ENCODE measurements at places on chromosomes 4 and X. TPM values are rescaled to one million over a fixed set of nuclear protein-coding genes. Genes with fewer than 3 reads are reported as not detected.

Gene SPANXN5
- not detected for total RNA-seq

Gene TIMP1
- total RNA-seq, result 104 TPM

Gene CDX4
- total RNA-seq, result not detected

Gene EREG
- total RNA-seq, result not detected

Gene AGTR2
- not detected for total RNA-seq

Gene ERVMER34-1
- not detected for total RNA-seq

Gene ITGB1BP2
- total RNA-seq, result 4.6 TPM

Gene SLC25A31
- not detected for total RNA-seq

Gene MAOB
- not detected for total RNA-seq

Gene KLF8
- total RNA-seq, result 1.0 TPM

Gene OCIAD1
- total RNA-seq, result 99.9 TPM

Gene CXCL3
- 1.3 TPM for total RNA-seq

Gene MTM1
- total RNA-seq, result 13.2 TPM

GRCh38 chr4:54930226-54930625 lies 195.2 kb downstream of the KDR start:
- peak; percentile 99 for DNase-seq

DNA sequence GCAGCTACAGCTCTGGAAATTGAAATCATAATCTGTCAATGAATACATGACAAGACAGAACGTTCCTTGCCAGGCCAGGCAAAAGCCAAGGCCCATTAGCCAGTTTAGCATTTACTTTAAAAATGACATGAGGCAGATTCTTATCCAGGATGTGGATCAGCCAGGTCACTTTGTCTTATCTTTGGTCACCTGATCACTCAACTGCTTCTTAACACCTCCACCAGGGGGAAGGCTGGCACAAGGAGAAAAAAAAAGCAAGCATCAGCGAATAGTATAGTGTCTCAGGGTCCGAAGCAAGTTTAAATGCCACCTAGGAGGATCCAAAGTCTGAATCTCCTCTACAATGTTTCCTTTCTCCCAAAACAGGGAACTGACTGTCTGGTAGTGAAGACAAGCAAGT lies 18.8 kb downstream of the ATP1B4 start:
- peak; percentile 2 for DNase-seq

- DNase-seq, result no peak
Observed at GRCh38 chrX:139077281-139078250, 366.0 kb upstream of the FGF13 start.

GRCh38 chr4:11542952-11543351 lies 114.3 kb upstream of the HS3ST1 start:
- DNase-seq, result no peak

DNA sequence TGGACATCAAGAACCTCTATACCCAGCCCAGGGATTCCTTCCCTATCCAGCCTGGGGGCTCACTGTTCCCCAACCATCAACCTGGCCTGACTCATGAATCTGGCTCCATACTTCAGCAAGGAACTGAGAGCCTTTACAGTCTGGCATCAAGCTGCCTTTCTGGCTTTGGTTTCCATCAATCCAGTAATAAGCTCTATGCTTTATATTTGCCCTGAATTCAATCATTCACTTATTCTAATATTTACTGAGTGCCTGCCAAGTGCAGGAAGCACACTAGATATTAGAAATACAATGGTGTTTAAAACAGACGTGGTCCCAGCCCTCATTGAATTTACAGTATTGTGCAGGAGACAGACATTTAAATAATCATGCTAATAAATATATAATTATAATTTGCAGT lies 114.8 kb upstream of the PLAC1 start:
- DNase-seq, result no peak

- DNase-seq, result no peak
Observed at GRCh38 chr4:75344915-75345314, 169.3 kb downstream of the RCHY1 start.

GRCh38 chr4:80231180-80231579 lies 33.9 kb downstream of the PRDM8 start:
- no peak for DNase-seq

GRCh38 chr4:1249731-1250526 lies 999 bp upstream of the CTBP1 start:
- peak; percentile 6 for DNase-seq

GRCh38 chr4:25120146-25120940 lies 39.9 kb downstream of the SEPSECS start:
- DNase-seq, result no peak

- DNase-seq, result no peak
Observed at GRCh38 chr4:42515156-42515884, 118.0 kb downstream of the SHISA3 start.

DNA sequence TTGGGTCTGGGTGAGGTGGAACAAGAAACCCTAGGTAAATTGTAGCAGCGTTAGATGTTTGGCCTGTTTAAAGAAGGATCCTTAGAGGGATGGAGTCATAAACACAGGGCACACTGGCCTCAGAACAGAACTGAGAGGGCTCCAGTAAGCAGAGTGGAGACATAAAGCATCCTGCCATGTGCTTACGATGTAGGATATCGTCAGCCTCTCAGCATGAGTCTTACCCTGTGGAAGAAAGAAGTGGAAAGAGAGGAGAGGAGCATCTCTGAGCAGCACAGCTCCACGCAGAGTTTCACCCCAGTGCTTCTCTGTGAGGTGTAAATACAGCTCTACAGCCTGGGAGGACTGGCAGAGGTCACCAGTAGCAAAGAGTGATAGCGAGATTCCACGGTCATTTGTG lies 27.8 kb upstream of the SORBS2 start:
- no peak for DNase-seq

GRCh38 chrX:70022616-70023015 lies 27.1 kb downstream of the AWAT2 start:
- DNase-seq, result no peak

DNA sequence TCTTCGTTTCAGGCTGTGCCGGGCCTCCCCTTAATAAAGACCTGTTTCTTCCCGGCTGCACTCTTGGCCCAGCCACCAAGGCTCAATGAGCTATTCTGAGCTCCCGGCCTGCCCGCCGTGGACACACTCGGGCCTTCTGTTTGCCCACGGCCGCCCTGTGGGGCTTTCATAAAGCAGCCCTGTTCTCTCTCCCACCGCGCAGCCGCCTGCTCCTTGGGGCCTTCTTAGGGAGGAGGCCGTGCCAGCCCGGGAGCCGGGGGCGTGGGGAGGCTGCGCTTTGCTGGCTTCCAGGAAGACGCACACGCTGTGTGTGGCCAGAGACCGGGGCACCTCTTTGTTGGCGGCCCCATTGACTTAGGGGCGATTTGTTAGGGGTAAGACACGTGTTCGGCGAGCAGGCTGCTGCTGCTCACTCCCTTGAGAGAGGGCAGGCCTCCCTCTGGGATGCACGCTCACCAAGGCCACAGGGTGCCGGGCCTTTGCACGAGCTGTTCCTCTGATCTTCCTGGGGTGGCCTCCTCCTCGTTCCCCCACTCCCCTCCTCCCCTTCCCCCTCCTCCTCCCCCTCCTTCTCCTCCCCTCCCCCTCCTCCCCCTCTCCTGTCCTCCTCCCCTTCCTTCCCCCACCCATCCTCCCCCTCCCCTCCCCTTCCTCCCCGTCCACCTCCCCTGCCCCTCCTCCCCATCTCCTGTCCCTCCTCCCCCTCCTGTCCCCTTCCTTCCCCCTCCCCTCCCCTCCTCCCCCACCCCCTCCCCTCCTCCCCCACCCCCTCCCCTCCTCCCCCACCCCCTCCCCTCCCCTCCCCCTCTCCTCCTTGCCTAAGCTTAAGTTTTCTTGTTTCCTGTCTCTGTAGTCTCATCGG lies 11.3 kb downstream of the BLOC1S4 start:
- no peak for DNase-seq

DNA sequence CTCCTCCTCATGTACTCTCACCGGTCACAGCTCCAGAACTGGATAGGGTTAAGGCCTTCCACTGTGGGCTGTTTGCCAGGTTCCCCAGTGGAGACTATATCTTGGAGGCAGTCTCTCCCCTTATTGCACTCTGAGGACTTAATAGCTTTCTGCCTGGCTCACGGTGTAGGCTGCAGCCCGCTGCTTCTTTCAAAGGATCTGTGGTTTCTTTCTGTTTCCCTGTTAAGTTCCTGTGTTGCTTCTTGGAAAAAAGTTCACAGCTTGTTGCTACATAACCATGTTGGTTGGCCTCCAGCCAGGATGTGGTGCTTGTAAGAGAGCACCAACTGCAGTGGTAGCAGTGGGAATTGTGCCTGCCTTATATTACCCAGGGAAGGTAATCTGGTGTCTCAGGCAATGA lies 24.9 kb upstream of the ZDHHC15 start:
- no peak for DNase-seq

- DNase-seq, result no peak
Observed at GRCh38 chr4:170818786-170819185, 729.0 kb upstream of the AADAT start.

GRCh38 chr4:5142726-5143125 lies 91.4 kb downstream of the STK32B start:
- DNase-seq, result peak; percentile 53

DNA sequence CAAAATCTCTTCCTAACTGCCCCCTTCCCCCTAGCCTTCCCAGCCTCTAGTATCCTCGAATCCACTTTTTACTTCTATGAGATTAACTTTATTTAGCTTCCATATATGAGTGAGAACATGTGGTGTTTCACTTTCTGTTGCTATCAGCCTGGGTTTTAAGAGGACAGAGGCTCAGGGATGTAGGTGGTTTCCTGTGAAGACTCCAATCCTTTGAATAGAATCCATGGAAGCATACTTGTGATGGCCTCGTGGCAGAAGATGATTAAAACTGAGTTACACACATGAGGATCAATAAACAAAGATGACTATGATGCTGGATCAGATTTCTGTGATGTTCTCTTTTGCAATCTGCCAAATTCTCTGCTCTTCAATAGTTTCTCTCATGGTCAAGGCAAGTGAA lies 29.8 kb downstream of the CD99L2 start:
- DNase-seq, result no peak

DNA sequence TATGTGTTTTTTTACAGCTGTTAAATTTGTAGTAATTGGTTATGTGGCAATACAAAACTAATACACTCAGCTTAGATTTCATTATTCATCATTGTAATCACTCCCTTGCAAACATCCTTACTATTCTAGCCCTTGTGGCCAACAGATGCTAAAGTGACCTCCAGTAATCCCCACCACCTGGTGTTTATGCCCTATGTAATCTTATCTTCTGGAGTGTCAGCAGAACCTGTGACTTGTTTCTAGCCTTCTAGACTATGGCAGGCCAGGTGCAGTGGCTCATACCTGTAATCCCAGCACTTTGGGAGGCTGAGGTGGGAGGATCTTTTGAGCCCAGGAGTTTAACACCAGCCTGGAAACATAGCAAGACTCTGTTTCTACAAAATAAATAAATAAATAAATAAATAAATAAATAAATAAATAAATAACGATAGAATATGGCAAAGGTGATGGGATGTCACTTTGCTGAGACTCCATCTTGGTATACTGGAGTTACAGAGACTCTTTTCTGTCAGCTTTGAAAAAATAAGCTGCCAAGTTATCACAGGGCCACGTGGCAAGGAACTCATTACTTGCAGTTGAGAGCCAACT lies 12.3 kb upstream of the TSR2 start:
- DNase-seq, result no peak

DNA sequence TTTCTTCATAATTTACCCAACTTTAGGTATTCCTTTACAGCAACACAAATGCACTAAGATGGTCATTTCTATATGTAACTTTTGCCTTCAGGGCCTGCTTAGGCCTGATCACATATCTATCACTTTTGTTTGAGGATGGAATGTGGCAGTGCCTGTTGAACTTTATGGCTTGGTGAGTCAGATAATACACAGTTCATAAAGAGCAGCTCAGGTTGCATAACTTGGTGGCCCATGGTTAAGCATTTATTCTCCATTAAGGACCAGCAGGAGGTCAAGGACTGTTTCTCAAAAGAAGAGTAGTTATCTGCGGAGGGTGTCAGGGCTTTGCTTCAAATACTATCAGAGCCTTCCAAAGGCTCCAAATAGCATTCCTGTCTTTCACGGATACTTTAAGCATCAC lies 124.1 kb upstream of the PDHA2 start:
- DNase-seq, result no peak

DNA sequence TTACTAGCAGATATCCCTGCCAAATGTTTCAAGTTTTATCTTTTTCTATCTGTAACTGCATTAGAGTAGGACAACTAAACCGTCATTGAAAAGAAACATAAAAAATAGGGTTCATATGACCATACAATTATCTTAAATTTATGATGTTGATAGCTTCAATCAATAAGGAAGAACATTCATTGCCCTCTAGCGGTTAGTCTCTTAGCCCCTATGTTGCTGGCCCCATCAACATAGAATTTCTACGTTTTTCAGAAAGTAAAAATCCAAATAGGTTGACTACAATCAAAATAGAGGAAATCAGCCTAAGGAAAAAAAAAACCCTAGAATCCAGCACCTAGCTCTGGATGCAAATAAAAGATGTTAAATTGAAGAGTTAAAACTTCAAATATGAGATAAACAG lies 225.1 kb upstream of the ITM2A start:
- DNase-seq, result no peak

DNA sequence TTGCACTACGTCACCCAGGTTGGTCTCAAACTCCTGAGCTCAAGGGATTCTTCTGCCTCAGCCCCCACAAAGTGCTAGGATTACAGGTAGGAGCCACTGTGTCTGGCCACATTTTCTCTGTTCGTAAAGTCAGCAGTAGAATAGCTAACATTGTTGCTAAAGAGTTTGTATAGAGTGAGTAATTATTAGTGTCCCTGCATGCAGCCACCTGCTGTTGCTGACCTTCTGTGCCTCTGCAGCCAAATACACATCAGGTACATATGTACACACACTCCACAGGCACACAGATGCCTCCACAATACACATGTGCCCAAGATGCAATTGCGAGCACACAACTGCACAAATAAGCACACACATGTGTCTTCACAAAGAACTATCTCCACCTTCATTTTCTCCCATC lies 10.9 kb downstream of the DRD5 start:
- DNase-seq, result no peak

DNA sequence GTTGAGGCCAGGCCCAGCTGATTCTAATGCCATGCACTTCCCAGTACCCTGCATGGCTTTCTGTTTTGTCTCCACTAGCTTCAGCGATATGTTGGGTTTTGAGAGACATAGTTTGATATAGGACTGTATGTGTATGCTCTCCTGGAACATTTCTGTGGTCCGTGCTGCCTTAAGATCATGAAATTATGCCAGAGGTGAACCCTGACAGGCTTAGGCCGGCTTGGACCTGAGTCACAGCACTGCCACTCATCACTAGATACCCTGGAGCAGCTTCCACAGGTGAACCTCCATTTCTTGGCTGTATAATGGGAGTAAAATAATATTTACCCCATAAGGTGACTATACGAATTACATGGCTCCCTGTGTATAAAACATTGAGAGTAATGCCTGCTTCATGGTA lies 6.4 kb downstream of the SGMS2 start:
- DNase-seq, result no peak

- DNase-seq, result peak; percentile 40
Observed at GRCh38 chr4:101420661-101421060, 73.3 kb upstream of the PPP3CA start.

Measured in endothelial cell of umbilical vein (primary cell).